Mucosa of gallbladder (tissue), 1 donor: ENCODE measurements at places on chromosomes 12 and 14. TPM values are rescaled to one million over a fixed set of nuclear protein-coding genes. Genes with fewer than 3 reads are reported as not detected.

DNA sequence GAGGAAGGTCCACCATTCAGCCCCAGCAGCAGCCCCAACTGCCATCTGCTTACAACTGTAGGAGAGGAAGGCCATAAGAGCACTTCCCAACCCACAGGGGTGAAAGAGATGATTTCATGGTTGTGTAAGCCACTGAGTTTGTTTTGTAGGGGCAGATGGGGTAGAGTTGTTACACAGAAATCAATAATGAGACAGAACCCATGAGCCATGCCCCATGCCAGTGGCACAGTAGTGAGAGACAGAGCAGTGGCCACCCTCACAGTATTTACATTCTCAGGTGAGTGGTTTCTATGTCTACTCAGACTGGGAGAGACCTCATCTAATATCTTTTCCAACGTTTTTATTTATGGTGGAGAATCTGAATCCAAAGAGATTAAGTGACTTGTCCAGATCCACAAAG, 68.6 kb downstream of the NUAK1 start:
- DNase-seq: no peak

RNASE8 gene
- total RNA-seq: not detected

PRICKLE1 gene
- total RNA-seq: 32.8 TPM

GRCh38 chr12:54164387-54165145, 24.2 kb downstream of the SMUG1 start:
- DNase-seq: no peak

PLEKHG7 gene
- total RNA-seq: 0.29 TPM

GRCh38 chr14:68798621-68799020, 5.8 kb upstream of the ZFP36L1 start:
- no peak for DNase-seq

DNA sequence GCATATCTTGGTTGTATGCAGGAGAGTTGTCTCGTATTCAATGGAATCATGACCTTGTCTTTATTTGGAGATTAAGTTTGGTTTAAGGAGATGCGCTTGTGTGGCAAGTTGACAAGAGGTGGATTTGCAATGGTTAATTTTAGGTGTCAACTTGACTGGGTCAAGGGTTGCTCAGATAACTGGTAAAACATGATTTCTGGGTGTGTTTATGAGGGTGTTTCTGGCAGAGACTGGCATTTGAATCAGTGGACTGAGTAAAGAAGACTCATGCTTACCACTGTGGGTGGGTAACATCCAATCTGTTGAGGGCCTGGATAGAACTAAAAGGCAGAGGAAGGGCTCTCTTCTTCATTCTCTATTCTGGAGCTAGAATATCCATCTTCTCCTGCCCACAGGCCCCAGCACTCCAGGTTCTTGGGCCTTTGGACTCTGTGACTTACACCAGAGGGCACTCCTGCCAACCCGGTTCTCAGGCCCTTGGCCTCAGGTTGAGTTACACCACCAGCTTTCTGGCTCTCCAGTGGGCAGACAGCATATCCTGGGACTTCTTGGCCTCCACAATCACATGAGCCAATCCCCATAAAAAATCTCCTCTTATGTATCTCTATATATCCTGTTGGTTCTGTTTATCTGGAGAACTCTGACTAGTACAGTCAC, 141.5 kb upstream of the ARID2 start:
- no peak for DNase-seq

DNA sequence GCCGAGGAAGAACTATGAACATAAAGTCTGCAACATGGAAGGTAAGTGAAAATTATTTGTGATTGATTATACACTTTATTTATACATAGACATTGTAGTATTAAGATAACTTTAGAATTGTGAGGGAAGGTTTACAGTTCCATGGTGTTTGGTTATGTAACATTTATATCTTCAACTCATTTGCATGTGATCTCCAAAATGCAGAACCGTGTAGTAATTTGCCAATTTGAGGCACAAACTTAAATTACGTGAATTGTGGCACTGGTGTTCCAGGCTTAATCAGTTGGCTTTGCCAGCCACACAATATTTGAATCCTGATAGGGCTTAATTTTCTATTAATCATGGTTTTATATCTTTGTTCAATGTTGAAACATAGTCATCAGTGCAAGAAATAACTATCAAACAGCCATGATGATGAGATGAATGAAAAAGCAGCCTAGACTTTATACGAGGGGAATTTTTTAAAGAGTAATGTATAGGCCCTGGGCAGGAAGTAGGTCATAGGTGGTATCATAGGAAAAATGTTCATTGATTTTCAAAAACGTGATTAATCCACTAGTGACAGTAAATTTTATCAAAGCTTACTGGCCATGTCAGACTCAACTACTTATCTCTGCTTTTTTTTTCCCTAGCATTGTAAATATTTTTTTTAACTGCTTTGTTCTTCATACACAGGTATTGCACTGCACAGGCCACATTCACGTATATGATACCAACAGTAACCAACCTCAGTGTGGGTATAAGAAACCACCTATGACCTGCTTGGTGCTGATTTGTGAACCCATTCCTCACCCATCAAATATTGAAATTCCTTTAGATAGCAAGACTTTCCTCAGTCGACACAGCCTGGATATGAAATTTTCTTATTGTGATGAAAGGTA, 31.7 kb downstream of the HIF1A start:
- DNase-seq: no peak

GRCh38 chr12:120175537-120175936, 19.0 kb downstream of the GCN1 start:
- DNase-seq: no peak

FAR2 gene
- 7.3 TPM for total RNA-seq

- no peak for DNase-seq
Measured at GRCh38 chr14:72947366-72948160, 21.3 kb downstream of the DCAF4 start.
